Activated CD8-positive, alpha-beta memory T cell treated with anti-CD3 and anti-CD28 coated beads for 1 hour (primary cell): ENCODE measurements at places on chromosomes 16 and 17.
A peak's percentile ranks its signal among the peaks of the same experiment; 100 is the strongest.

DNA sequence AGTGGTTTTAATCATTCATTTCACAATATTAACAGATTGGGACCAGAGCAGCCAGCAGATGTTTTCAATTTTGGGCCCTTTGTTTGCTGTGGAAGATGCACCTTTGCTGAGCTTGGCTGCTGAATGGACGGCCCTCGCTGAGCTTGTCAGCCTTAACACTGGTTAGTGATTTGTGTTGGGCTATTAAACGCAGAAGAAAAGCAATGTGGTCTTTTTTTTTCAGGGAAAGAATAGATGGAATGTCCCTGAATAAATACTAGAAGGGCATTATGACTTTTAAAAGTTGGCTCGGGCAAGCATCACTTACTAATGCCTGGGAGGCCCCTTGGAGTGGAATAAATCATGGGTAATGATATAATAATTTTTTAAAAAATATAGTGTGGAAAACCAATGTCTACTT lies 297.0 kb downstream of the MAP2K6 start:
- DNase-seq: no peak

DNA sequence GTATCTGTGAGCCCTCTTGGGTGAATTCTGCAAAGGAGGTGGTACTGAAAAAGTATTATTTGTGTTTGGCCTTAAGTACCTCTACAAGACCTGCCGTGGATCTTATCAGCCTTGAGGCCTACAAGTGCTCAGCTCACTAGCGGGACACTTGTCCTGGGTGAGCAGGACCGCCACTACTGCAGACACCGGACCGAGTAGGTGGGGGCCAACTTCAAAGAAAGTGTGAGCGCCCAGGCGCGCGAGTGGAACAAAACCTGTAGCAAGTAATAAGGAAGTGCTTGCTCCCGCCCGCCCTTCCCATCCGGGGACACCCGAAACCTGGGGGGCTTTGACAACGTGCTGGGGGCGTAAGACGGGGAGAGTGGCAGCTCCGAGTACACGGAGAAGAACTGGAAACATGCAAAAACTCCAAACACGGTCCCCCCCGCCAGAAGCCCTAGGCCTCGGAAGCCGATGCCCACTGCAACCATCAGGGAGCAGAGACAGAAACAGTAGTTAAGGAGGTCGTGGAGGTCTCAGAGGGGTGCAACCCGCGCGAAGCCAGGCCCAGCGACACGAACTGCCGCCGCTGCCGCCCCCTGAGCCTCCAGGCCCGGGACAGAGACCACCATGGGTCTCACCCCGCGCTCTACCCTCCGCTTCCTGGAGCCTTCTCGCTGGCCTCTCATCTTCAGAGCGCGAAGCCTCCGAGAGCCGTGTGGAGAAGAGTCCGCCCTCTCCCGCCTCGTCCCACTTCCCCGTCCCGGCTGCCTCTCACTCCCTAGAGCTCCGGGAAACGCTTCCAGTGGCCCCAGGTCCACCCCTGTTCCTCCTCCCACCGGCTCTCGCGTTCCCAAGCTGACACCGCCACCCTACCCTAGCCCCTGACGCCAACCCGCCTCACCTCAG lies 537 bp downstream of the CNOT1 start:
- peak; percentile 40 for DNase-seq

DNA sequence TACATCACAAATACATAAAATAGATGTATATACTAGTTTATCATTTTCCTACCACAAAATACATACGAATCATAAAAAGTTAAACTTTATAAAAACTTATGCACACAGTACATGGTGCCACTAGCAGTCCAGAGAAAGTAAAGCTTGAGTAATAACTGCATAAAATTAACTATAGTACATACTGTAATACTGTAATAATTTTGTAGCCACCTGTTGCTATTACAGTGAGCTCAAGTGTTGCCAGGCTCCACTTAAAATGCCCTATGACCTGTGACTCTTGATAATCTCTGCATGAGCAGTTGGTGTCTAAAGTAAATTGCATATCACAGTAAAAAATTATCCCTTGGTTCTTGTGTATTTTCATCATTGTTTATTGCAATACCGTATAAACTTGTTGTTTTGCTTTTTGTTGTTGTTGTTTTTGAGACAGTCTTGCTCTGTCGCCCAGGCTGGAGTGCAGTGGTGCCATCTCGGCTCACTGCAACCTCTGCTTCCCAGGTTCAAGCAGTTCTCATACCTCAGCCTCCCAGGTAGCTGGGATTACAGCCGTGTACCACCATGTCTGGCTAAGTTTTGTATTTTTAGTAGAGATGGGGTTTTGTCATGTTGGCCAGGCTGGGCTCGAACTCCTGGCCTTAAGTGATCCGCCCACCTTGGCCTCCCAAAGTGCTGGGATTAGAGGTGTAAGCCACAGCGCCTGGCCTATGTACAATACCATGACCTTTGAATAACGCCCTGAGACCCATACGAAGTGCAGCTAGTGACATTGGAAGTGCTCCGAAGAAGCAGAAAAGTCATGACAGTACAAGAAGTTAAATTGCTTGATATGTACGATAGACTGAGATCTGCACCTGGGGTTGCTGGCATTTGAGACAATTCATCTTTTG lies 6.6 kb downstream of the LUC7L3 start:
- DNase-seq: no peak

- no peak for DNase-seq
These were observed 31.9 kb downstream of the GRIN2C start for GRCh38 chr17:74827800-74828199.

DNA sequence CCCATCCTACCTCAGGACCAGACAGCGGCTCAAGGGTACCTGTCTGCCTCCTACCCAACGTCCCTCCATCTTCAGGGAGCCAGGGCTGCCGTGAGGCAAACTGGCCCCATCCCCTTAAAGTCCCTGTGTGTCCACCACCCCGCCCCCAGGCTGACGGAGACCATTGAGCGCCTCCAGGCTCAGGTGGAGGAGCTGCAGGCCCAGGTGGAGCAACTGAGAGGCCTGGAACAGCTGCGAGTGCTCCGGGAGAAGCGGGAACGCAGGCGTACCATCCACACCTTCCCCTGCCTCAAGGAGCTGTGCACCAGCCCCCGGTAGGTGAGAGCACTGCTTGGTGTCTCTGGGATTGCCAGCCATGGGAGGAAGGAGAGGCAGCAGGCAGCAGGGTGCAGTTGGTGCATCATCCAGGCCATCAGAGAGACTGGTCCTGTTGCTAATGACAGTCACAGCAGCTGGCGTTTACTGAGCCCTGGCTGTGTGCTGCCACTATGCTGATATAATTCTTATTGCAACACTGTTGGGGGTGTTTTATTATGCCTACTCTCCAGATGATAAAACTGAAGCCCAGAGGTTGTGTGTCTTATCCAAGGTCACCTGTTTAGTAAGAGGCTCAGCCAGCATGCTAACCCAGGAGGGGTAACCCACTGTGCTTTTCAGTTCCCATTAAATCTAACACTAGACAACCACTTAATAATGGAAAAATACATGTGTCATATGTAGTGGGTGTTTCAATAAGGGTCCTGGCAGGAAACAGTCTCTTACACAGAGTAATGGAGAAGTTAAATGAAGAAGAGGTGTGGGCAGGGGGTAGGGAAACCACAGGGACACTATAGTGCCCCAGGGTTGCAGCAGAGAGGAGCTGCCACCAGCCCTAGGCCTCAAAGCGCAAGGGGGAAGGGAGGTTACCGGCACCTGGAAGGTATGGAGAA lies 10.3 kb upstream of the MRPL58 start:
- DNase-seq: no peak

DNA sequence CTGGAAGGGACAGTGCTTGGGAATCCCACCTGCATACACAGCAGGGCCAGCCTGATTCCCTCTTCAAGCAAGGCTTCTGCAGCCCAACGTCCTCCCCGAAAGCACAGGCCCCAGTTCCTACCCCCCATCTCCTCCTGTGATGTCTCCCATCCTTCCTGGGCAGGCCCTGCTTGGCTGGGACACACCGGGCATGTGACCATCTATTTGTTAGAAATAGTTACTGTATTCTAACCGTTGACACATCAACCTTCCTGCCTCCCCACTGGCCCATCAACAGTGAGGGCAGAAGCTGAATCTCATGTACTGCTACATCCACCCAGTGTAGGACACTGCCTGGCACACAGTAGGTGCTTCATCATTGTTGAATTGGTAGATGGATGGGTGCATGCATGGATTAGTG lies 10.7 kb downstream of the PRR29 start:
- no peak for DNase-seq

GRCh38 chr16:79571065-79571902 lies 29.3 kb downstream of the MAF start:
- no peak for DNase-seq

- DNase-seq: no peak
These were observed 105.2 kb downstream of the ABCA8 start for GRCh38 chr17:68849673-68850610.

DNA sequence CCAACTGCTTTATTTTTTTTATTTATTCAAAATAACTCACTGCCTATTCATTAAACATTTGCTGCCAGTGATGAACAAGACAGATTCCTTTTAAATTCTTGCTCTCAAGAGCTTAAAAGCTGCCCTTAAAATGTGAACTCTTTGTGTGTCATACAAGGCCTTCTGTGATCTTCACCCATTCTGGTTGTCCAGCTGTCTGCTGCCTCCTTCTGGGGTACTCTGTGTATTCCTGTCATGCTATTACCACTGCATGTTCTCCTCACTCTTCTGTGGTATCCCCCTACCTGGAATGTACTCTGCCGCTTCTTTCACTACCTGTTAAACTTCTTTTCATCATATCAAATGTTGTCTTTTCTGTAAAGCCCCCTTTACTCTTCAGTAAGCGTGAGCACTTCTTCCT lies 165.8 kb downstream of the CHD9 start:
- no peak for DNase-seq

DNA sequence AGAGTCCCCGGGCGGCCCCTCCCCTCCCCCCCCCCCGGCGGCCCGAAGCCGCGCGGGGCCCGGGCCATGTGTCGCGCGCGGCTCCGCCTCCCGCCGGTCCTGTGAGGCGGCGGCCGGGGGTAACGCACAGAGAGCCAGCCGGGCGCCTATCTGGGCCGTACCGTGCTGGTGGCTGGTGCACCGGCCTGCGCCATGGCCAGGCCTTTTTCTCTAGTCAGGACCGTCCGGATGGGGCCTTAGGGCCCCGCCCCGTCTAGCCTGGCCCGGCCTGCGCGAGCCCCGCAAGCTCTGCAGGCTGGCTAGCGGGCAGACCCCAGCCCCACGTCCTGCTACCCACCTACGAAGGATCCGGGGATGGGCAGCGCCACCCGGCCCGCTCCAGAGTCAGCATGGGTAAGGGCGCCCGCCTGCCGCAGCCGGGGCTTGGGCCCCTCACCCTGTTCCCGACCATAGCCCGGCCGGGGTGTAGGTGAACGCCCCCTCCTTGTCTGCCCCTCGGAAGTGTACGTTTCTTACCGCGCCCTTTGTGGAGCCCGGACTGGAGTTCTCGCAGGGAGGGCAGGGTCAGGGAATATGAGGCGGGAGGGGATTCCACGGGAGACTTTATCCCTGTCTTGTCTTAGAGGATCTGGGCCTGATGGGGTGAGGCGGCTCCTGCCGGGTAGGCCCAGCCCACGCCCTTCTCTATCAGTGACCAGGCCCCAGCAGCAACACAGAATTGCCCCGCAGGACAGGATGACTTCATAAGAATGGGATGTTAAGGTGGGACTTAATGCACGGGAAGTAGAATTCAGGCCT lies at the start of gene CENPT:
Gene CENPT (minus strand): TSS at position 630 of the 798 bp plus-strand sequence. CDS start 13,834 bp downstream, outside the sequence.
- no peak for DNase-seq

DNA sequence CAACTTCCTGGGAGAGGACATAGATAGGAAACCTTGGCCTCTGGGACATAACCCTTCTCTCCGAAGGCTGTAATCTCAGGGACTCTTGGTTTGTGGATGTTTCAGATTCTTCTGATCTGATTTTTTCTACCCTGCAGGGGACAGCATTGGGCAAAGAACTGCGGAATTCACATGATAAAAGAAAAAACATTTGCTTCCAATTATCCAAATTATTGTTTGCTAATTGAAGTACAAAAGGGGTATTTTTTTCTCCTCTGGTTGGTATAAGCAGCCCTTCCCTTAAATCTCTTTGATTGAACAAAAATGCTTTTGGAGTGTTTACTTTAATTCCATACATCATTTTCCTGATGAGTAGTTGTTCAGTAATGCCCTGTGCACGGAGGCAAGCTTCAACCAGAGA lies 251.7 kb upstream of the IRX3 start:
- DNase-seq: no peak

GRCh38 chr16:53093162-53093744 lies 38.5 kb downstream of the CHD9 start:
- DNase-seq: no peak

- DNase-seq: no peak
These were observed 2.9 kb upstream of the THRA start for GRCh38 chr17:40059729-40060475.

GRCh38 chr16:30087181-30087898 lies 4.4 kb downstream of the TBX6 start:
- no peak for DNase-seq

DNA sequence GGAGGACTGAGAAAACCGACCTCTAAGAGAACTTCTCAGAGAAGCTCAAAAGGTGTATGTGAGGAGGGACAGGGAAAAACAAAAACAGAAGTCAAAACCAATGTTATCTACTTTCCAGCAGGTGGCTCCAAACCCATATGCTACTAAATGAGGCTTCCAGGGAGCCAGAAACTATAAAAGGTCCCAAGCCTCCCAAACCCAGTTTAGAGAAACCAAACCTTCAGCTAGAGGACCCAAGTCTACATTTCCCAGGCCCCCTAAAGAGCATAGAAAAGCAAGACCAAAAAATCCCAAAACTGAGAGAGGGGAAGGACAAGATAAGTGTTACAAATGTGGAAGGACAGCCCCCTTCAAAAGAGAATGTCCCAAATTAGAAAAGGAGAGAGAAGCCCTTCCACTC lies 3.7 kb downstream of the HPR start:
- no peak for DNase-seq

GRCh38 chr17:18246880-18247612 lies 11.5 kb downstream of the FLII start:
- DNase-seq: no peak

DNA sequence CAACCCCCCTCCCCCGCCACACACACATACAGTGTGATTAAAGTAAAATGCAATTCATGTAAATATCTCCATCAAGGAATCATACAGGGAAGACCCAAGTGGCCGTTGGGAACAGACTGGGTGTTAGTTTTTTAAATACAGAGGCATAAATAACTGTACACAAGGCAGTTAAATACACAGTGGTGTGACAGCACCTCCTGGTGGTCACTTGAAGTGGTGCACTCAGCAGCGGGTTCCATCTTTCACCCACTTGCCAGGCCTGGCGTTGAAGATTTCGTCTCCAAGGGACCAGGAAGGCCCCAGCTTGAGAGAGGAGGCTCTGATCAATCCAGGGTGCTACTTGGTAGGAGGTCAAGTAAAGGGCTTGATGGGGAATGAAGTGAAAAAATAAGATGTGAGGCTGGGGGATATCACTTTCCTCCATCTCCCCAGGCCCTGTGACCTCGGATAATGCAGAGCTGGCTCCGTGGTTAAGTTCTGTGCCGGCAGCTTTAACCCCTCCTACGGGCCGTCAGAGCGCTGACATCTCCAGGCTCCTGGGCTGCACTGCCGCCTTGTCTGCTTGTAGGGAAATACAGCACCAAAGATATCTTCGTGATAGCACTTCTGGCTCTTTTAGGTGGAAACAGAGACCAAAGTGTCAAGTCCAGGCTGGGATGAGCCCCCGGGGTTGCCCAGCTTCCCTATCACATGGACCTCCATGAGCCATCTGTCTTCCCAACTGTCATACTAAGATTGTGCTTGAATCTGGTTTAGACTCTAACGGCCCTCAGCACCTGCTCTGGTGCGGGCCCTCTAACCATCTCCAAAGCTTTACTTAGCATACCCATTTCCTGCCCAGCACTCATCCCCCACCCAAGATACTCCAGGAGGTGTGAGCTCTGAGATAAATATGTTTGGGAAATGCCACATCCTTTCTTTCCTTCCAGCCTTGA lies 20.7 kb downstream of the LGALS9 start:
- peak; percentile 50 for DNase-seq
